WERI-Rb-1 (cell line): ENCODE measurements at places on chromosomes 1 and 21.
A peak's percentile ranks its signal among the peaks of the same experiment; 100 is the strongest.

DNA sequence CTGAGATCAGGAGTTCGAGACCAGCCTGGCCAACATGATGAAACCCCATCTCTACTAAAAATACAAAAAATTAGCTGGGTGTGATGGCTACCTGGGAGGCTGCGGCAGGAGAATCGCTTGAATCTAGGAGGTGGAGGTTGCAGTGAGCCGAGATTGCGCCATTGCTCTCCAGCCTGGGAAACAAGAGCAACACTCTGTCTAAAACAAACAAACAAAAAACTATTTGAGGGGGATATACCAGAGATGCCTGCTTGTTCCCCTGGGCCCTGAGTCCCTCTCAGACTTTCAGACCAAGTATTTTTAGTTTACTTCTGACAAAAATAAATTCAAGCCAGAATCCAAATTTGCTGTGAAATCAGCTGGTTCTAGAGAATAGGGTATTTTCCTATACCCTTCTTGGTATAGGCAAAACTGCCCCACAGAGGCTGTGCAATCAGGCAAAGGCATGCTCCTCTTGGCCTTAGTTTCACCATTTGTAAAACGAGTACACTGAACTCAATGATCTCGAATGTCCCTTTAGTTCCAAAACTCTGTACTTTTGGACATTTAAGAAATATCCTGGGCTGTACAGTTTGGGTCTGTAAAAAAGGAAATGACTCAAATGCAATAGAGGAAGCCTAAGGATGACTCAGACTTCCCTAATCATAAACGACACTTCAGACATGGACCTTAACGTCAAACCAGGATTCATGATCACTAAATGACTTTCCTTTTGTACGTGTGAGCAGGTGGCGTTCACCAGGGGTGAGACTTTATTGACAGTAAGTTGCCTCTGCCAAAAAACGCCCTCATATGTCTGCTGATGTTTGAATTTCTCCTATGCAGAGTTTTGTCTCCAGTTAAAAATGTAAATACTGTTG, 16.1 kb downstream of the ENSA start:
- DNase-seq = no peak

- DNase-seq = peak; percentile 76
Observed at GRCh38 chr1:109201123-109201703, 12.5 kb upstream of the SARS1 start.

- no peak for DNase-seq
Observed at GRCh38 chr1:147581459-147581858, 40.2 kb downstream of the BCL9 start.

DNA sequence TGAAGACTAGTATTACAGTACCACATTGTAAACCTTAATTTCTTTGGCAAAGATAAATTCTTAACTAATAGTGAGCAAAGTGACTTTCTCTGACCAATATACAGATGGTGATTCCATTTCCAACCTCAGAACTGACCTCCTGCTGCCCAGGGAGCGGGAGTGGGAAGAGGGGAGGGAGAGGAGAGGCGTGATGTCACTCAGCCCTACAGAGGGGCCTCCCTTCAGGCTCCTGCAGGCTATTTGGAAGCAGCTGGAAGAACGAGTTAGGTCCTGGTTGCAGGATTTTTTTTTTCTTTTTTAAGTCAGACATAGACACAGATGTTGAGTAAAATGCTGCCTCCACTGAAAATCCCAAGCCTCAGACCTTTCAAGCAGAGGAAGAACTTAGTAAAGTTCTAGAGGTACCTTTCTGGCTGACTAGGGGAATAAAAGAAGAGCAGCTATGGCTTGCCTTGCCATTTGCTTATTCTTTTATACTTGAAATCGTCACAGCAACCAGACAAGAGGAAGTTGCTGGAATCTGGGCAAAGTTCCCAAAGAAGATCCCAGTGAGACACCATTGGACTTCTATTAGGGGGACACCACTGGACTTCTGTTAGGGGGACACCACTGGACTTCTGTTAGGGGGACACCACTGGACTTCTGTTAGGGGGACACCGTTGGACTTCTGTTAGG, 54.5 kb downstream of the EXO1 start:
- DNase-seq = no peak

GRCh38 chr1:208180421-208180820, 63.8 kb downstream of the PLXNA2 start:
- DNase-seq = no peak

DNA sequence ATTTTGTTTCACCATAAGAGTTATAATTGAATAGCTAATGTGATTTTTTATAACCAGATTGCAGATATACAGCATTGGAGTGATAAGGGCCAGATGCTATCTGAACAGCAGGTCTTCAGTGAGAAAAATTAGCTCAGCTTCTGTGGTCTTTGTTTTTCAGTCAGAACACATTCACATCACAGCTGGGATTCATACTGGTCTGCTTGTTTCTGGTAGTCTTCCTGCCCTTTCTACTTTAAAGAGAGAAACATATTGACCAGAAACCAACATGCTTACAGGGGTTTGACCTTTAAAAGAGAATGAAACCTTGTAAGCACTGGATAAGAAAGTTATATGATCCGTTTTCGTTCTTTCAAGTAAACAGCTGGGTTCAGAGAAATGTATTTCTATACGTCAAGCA, 213.7 kb upstream of the TMPRSS15 start:
- DNase-seq = no peak
